ENCODE measurements at places on chromosomes 6 and 20.

DNA sequence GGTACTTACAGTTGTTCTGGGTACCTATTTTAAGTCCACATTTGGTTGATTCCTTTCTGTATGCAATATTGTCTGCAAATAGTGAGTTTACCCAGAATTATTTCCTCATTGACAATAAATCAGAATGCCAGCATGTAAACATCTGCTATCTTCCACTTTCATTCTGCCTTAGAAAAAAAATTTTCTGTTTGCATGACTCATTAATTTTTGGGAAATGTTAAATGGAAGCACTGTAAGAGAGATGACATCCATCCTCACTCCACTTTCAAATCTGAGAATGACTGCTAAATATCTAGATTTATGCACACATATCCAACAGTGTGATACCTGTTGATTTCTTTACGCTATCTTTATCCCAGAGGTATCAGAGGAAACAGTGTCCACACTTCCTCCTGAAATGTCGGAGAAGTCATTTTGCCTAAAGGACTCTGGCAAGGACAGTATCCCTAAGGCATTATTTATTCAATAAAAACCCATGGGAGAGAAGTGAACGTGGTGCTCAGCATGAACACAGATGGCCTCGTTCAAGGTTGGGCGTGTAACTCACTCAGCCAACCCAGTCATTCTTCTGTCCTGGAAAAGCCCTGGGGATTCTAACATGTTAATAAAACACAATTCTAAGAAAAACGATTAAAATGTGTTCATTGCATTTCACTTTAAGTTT lies 780.9 kb downstream of the QKI start:
- no peak for DNase-seq

DNA sequence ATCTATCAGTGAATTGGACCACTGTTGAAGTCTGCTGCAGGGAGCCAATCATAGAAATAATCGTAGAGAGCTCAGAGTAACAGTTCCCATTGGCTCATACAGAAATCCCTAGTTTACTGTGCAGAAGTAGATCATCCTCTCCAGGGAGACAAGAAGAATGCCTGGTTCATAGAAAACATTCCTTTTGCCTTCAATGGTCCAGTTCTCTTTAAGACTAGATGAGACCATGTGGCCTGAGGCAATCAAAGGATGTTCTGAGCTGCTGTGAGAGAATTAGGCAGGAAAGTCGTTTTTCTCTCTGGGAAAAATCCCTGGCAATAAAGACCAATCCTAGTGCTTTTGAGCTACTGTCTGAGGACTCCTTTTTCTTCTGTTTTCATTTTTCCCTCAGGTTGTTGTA lies 208.4 kb downstream of the CENPW start:
- DNase-seq, result no peak

DNA sequence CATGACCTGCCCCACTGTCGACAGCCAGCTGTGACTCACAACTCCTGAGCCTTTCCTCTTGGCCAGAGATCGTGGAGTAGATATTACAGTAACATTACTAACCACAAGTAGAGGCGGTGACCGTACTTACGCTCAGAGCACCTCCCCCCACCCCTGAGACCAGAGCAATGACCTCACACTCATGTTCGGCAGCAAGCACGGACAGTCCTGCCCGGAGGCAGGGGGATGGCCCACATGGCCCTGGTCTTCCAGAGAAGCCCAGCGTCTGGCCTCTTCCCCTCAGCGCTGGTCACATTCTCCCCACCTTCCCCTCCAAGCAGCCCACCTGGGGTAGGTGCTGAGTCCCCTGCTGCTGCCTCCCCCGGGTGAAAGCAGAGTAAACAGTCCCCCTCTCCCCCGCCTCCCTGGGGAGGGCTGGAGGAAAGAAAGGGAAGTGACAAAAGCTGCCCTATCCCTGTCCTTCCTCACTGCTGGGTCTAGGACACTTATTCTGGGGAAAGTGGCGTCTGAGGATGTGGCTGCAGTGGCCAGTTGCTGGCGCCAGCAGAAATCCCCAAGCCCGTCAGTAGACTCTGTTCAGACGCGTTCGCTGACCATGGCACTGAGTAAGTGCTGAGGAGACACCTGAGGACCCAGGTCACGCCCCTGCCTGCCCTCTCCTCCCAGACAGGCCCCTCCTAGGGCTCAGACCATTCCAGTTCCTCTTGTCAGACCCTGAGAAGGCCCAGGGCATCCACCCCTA lies 68.5 kb downstream of the MRPL14 start:
- no peak for DNase-seq

- DNase-seq, result no peak
These were observed 329.0 kb downstream of the ESR1 start for GRCh38 chr6:152136449-152136825.

- peak; percentile 17 for DNase-seq
These were observed 67.1 kb upstream of the DUSP22 start for GRCh38 chr6:225121-225721.

All from T-helper 22 cell (primary cell).